Type B pancreatic cell (in vitro differentiated cells): ENCODE measurements at places on chromosomes 1 and 21. TPM values are rescaled to one million over a fixed set of nuclear protein-coding genes. Genes with fewer than 3 reads are reported as not detected.

Gene EDARADD
- total RNA-seq, result 14.8 and 39.9 TPM in 2 replicates

Gene SERINC2
- total RNA-seq, result 77.7 and 118 TPM in 2 replicates

Gene ACOT11
- total RNA-seq, result 5.2 and 11.6 TPM in 2 replicates

Gene SESN2
- total RNA-seq, result 21.5 and 40.2 TPM in 2 replicates

DNA sequence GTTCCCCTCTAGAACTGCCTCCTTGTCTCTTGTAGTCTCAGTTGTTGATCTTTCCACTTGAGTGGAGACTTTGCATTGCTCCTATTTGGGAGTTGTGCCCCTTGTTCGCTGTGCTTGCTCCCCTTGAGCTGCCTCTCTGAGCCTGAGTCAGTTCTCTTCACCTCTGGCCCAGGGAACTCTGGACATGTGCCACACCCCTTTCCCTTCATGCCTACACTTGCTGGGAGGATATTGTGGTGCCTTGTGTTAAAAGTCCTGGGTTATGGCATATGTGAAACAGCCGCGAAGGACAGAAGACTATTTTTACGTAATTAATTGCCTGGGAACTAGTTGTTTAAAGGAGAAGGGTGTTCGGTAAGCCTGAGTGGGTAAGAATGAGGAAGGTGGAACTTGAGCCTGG lies 32.2 kb upstream of the RPTN start:
- H3K27ac ChIP-seq, result no peak overlapping the region
- peaks cover 6% of the 10 kb centered on the region for H3K27me3 ChIP-seq
- H3K4me1 ChIP-seq, result no peaks in the 10 kb centered on the region
- H3K4me3 ChIP-seq, result no peak overlapping the region
- no peak for DNase-seq

- no peaks in the 10 kb centered on the region for H3K27me3 ChIP-seq
- no peak overlapping the region for H3K27ac ChIP-seq
- H3K4me1 ChIP-seq, result peaks cover 19% of the 10 kb centered on the region
- no peak for DNase-seq
Measured at GRCh38 chr1:11156963-11157362, 32.2 kb upstream of the ANGPTL7 start.

DNA sequence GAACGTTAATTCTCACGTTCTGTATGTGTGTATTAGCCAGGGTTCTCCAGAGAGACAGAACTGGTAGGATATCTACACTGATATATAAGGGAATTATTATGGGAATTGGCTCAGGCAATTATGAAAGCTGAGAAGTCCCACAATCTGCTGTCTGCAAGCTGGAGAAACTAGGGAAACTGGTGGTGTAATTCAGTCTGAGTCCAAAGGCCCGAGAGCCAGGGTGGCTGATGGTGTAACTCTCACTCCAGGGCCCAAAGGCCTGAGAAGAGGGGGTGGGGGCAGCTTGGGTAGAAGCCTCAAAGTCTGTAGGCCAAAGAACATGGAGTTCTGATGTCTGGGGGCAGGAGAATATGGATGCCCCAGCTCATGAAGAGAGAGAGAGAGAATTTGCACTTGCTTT lies 13.3 kb upstream of the VASH2 start:
- no peaks in the 10 kb centered on the region for H3K27me3 ChIP-seq
- H3K36me3 ChIP-seq, result no peaks in the 10 kb centered on the region
- H3K4me3 ChIP-seq, result no peak overlapping the region

GRCh38 chr1:70355920-70356319 lies 1.4 kb upstream of the ANKRD13C start:
- no peaks in the 10 kb centered on the region for H3K27me3 ChIP-seq
- H3K4me1 ChIP-seq, result peaks cover 16% of the 10 kb centered on the region
- H3K36me3 ChIP-seq, result no peaks in the 10 kb centered on the region
- H3K27ac ChIP-seq, result peak overlapping the region; percentile 72
- H3K4me3 ChIP-seq, result peak overlapping the region; percentile 96

DNA sequence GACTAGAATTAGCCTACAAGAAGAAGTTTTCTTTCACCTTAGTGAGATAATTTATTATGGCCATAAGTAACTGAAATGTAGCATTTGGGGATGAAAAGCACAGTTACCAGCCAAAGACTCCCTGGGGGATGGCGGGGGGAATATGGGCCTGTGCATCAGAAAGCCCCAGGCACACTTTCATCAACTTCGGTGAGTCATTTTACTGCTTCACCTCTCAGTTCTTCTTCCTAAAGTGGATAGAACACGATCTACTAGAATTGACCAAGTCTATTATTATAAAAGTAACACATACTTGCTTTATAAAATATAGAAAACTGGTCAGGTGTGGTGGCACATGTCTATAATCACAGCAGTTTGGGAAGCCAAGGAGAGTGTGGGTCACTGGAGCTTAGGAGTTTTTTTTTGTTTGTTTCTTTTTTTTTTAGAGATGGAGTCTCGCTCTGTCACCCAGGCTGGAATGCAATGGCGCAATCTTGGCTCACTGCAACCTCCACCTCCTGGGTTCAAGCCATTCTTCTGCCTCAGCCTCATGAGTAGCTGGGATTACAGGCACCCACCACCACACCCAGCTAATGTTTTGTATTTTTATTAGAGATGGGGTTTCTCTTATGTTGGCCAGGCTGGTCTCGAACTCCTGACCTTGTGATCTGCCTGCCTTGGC lies 141.8 kb downstream of the ZZZ3 start:
- H3K36me3 ChIP-seq, result no peaks in the 10 kb centered on the region
- no peak for DNase-seq
- H3K4me1 ChIP-seq, result peaks cover 7% of the 10 kb centered on the region
- H3K4me3 ChIP-seq, result no peak overlapping the region
- no peaks in the 10 kb centered on the region for H3K27me3 ChIP-seq

DNA sequence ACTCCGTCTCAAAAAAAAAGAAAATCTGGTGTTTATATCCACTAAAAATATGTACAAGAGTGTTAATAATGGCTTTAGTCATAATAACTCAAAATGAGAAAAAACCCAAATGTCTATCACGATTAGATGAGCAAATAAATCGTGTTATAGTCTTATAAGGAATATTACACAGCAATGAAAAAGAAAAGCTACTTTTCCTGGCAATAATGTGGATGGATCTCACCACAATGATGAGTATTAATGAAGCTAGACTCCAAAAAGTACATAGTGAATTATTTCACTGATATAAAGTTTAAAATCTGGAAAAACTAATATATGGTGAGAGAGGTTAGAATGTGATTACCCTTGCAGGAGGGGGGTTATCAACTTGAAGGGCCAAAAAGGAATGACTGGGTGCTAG lies 9.7 kb downstream of the CD244 start:
- DNase-seq, result no peak
- H3K4me3 ChIP-seq, result no peak overlapping the region
- H3K36me3 ChIP-seq, result no peaks in the 10 kb centered on the region
- peaks cover 2% of the 10 kb centered on the region for H3K27me3 ChIP-seq

- no peaks in the 10 kb centered on the region for H3K36me3 ChIP-seq
- no peaks in the 10 kb centered on the region for H3K4me1 ChIP-seq
- no peak overlapping the region for H3K27ac ChIP-seq
- no peak for DNase-seq
Measured at GRCh38 chr1:7006996-7007871, 222.0 kb downstream of the CAMTA1 start.

DNA sequence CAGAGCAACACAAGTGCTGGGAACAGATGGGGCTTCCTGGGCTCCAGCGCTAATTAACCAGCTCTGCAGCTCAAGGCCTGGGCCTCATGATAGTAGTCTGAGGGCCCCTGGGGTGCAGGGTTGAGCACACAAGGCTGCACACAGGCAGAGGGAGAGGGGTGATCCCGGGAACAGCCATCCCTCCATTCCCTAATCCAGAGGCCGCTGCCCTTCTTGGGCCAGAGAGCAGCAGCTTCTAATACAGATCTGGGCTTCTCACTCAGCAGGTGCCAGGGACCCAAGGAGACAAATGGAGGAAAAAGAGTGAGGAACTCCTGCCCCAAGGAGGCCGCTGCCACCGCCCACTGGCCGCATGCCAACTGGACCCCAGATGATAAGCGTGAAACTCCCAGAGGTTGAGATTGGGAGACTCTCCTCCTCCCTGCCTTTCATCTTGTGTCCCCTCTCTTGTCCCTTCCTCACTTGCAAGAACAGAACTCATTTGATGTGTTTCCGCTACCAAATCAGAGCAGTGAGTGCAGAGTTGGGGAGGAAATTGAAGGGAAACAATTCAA lies 58.0 kb upstream of the IFNAR2 start:
- no peaks in the 10 kb centered on the region for H3K36me3 ChIP-seq
- H3K4me3 ChIP-seq, result no peak overlapping the region
- H3K27me3 ChIP-seq, result peaks cover 58% of the 10 kb centered on the region
- H3K27ac ChIP-seq, result no peak overlapping the region
- no peak for DNase-seq
- no peaks in the 10 kb centered on the region for H3K4me1 ChIP-seq

DNA sequence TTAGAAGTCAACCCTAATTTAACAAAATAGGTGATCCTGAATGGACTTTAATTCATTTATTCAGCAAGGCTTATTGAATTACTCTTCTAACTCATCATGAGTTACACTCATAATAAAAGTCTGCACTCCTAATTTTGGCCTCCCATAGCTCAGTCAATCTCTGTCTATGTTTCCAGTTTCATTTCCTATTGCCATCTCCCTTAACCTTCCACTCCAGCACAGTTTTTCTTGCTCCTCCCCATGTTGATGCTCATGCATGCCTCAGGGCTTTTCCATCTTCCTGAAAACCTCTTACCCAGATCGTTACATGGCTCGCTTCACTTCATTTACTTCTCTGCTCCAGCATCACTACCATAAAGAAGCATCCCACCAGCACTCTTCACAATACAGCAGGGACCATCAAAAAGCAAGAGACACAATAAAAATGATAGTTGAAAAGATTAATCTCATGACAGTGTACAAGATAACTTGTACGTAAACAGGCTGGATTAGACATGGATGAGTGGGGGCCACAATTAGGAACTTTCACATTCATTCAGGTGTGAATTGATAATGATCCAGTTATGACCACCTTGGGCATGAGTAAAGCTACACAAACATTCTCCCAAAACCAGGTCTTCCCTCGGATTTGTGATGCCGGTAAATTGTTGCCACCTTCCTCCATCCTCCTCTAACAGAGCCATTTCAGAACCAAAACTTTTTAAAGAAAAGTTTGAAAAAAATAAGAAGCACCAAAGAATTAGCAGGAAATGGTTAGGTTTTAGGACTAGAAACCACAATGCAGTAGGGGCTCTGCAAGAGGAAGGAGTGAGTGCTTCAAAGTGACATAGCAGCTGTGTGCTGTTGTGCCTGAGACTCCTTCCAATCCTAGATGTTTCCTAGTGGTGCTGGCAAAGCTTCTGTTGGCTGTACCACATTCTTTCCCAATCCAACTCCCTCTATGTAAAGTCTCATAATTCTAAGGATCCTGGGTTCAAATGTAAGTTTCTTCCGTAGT lies 89.8 kb downstream of the OLFML2B start:
- no peaks in the 10 kb centered on the region for H3K27me3 ChIP-seq
- DNase-seq, result no peak
- H3K27ac ChIP-seq, result no peak overlapping the region

DNA sequence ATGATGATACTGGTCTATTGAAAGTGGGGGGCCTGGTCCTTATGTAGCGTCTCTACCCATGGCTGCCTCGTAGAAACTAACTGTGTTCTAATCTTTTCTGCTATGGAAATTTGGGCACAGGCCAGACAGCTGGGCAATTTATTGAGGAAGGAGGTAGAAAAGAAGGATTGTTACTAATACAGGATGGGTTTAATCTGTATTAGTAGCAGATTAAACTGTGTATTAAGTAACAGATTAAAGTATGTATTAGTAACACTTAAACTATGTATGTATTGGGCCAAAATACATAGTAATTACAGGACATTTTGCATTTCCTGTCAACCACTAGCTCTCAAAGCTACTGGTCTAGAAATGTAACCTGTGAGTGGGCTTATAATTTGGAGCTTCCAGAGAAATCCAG lies 142.0 kb downstream of the MAST2 start:
- no peak overlapping the region for H3K27ac ChIP-seq
- DNase-seq, result no peak
- peaks cover 4% of the 10 kb centered on the region for H3K36me3 ChIP-seq
- H3K4me3 ChIP-seq, result no peak overlapping the region
- no peaks in the 10 kb centered on the region for H3K4me1 ChIP-seq

- no peak for DNase-seq
- no peak overlapping the region for H3K4me3 ChIP-seq
- peaks cover 6% of the 10 kb centered on the region for H3K4me1 ChIP-seq
- H3K36me3 ChIP-seq, result no peaks in the 10 kb centered on the region
Measured at GRCh38 chr1:106791041-106791440, 265.4 kb upstream of the PRMT6 start.

- peaks cover 25% of the 10 kb centered on the region for H3K4me1 ChIP-seq
- H3K4me3 ChIP-seq, result no peak overlapping the region
- H3K27me3 ChIP-seq, result no peaks in the 10 kb centered on the region
- no peak overlapping the region for H3K27ac ChIP-seq
- no peak for DNase-seq
Measured at GRCh38 chr1:109634771-109635750, 15.4 kb downstream of the AMPD2 start.

- no peaks in the 10 kb centered on the region for H3K27me3 ChIP-seq
- H3K4me3 ChIP-seq, result peak overlapping the region; percentile 14
- H3K27ac ChIP-seq, result peak overlapping the region; percentile 40
- DNase-seq, result no peak
- peaks cover 36% of the 10 kb centered on the region for H3K4me1 ChIP-seq
- peaks cover 5% of the 10 kb centered on the region for H3K36me3 ChIP-seq
Measured at GRCh38 chr1:165637427-165637826, 6.4 kb downstream of the MGST3 start.
